Purkinje cell (primary cell): ENCODE measurements at places on chromosomes 7 and 10. TPM values are rescaled to one million over a fixed set of nuclear protein-coding genes. Genes with fewer than 3 reads are reported as not detected.

The MICALL2 gene
- polyA plus RNA-seq: 1.6 and 2.8 TPM in 2 replicates

The PLEKHS1 gene
- polyA plus RNA-seq: not detected in 2 replicates

The AQP1 gene
- polyA plus RNA-seq: 0.10 and 0.40 TPM in 2 replicates

The HECTD2 gene
- 38.8 and 42.8 TPM in 2 replicates for polyA plus RNA-seq

The GCK gene
- polyA plus RNA-seq: 1.3 and 3.7 TPM in 2 replicates

The ITIH5 gene
- polyA plus RNA-seq: 0.70 TPM in 1 of 2 replicates, not detected in the other

The CALN1 gene
- polyA plus RNA-seq: 3.0 and 3.5 TPM in 2 replicates

The ACSL5 gene
- 0.27 TPM in 1 of 2 replicates, not detected in the other for polyA plus RNA-seq

The SLC4A2 gene
- polyA plus RNA-seq: 2.2 and 8.2 TPM in 2 replicates

The CNOT4 gene
- polyA plus RNA-seq: 97.8 and 103 TPM in 2 replicates

The FRAT1 gene
- polyA plus RNA-seq: 0.56 and 0.64 TPM in 2 replicates

The SFTPA1 gene
- polyA plus RNA-seq: not detected in 2 replicates
